ENCODE measurements at places on chromosomes 5 and 9.

- DNase-seq, result no peak
These were observed 27.6 kb upstream of the GLRA1 start for GRCh38 chr5:151952238-151952637.

DNA sequence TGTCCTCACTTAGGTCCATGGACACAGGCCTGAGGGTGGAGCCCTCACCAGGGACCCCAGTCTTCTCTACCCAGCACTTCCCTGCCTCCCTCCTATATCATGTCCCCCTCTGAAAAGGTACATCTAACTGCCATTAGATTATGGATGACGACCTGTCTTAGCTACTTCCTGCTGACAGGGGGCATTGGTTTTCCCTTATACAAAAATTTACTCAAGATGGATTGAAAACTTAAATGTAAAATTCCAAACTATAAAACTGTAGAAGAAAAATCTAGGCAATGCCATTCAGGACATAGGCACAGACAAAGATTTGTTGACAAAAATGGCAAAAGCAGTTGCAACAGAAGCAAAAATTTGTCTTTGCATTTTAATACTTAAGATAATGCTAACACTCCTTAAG, 623.2 kb upstream of the FAM174A start:
- DNase-seq, result no peak

DNA sequence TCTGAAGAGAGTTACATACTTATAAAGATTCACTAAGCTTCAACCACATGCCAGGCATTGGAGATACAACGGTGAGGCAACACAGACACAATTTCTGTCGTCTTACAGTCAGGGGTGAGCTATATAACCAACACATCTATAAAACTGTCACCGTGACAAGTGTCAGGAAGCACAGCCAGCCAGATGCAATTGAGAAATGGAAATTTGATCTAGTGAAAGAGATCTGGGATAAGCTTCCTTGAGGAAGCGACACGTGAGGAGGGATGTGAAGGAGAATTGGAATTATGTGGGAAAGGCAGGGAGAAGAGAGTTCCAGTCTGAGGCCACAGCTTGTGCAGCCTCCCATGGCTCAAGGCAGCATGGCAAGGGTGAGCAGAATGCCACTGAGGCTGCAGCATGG, 50.9 kb upstream of the ZNF354B start:
- no peak for DNase-seq

DNA sequence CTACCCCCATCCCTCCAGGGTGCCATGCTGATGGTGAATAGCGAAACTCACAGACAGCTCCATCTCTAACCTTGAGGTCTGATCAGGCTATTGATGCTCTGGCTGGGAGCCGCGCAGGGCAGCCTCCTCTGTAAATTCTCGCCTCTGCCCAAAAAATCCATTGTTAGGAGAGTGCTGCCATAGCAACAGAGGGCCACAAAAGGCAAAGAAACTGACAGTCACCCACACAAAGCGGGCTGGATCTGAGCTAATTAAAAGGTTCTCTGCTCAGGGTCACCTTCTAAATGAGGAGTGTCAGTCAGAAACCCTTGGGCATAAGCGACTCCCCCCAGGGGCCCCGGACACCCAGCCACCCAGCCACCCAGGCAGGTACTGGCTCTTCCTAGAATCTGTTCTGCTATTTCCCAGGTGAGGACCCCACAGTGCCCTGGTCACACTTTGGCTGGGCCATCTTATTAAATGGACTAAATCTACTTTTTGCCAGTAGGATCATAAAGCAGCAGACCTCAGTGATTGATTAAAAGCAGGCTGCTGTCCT, 126.7 kb downstream of the MED10 start:
- no peak for DNase-seq

GRCh38 chr5:5304361-5305020, 118.0 kb upstream of the ICE1 start:
- no peak for DNase-seq

DNA sequence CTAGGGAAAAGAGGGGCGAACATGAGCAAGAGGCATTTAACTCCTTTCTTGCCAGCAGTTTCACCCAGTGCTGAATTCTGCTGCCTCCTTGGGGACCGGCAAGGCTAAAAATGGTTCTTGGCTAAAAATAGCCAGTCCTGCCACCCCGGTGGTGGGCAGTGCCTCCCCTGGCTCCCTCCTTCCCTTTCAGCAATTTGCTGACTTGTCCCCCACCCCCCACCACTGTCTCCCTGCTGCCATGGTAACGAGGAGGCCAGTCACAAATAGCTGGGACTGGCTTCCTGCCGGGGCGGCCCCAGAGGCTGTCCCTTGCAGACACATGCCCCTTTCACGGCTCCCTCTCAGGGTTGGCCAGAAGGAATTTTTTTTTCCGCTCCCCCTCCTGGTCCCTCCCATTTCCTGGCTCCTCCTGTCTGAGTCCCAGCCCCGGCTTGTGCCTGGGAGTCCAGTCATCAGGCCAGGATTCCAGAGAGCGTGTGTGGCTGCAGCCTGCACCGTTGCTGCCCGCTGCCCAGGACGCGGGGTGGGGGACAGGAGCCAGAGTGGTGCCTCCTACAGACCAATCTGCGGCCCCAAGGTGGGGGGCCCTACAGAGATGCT, 130.3 kb downstream of the RGS3 start:
- no peak for DNase-seq

- no peak for DNase-seq
These were observed 5.4 kb downstream of the MRPL36 start for GRCh38 chr5:1793966-1794900.

GRCh38 chr9:21121079-21121478, 20.6 kb downstream of the IFNW1 start:
- DNase-seq, result no peak

GRCh38 chr5:145111420-145111819, 723.7 kb downstream of the PRELID2 start:
- no peak for DNase-seq

- DNase-seq, result no peak
These were observed 179.9 kb upstream of the KLF4 start for GRCh38 chr9:107669422-107669821.

DNA sequence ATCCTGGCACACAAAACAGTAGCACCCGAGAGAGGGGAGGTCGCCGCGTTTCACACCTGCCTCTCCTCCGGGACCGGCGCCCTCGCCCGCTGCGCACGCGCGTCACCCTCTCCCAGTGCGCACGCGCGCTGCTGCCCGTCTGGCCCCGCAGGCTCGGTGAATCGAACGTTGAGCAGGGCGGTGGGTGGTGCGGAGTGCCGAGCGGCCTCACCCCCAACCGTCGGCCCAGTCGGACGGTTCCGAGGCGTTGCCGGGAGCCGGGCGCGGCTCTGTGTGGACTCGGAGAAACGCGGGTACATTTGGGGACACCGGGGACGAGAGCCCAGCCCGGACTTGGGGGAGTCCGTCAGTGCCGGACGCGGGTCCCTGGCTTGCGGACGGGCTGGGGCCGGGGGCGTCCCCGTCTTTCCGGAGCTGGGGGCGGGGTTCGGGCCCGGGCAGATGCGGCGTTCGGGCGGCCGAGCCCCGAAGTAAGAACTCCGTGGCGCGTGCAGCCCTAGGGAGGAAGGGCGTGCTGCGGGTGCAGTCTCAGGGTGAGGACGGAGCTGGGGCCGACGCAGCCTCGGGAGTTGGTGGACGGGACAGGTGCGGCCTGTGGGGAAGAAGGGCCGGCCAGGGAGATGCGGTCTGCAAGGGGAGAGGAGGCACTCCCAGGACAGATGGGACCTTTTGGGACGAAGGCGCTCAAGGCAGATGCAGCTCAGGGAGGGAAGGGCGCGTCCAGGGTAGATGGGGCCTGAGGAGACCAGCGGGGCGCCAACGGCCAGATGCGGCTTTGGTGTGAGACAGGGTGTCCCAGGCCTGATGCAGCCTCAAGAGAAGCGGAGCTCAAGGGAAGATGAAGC, at the start of gene POMT1:
TSS of gene POMT1 (plus strand) at position 138 of the 845 bp plus-strand sequence. CDS start 1,301 bp downstream, outside the sequence.
- DNase-seq, result peak; percentile 78

DNA sequence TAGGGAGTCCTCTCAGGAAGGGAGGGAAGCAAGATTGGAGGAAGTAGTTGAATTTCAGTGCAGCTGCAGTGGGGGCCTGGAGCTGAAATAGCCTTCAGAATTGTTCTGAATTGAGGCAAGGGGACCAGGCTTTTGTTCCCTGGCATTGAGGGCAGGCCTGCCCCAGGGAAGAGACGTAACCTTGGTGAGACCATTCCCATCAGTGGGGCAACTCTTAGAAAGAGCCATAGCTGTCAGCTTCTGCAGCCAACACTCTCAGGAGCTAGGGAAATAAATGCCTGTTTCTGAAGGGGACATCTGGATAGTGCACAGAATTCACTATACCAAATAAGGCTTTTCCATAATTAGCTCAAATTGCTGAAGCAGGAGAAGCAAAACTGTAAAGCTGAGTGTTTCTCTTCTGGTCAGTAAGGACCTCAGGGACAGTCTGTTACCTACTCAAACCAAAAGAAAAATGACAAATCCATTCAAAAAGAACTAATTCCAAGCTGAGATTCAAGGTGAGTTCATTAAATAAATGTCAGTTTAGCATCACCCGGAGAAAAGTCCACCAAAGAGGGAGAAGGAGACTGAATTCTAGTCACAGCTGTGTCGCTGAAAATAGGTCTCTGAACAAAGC, 44.0 kb downstream of the LYRM7 start:
- DNase-seq, result no peak

DNA sequence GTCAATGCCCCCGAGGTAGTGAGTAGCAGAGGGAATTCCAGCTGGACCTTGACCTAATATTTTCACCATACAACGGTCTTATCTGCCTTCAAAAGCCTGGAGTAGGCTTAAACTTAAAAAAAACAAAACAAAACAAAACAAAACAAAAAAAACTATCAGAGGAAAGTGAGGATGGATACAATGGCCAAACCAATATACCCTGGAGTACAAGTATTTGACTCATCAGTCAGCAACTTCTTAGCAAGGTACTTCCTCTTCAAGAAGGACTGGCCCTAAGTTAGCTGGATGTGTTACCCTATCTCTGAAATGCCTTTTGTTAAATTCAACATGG, 160.6 kb upstream of the GNA14 start:
- DNase-seq, result no peak

GRCh38 chr9:82192211-82192610, 203.6 kb downstream of the SPATA31D1 start:
- DNase-seq, result no peak

DNA sequence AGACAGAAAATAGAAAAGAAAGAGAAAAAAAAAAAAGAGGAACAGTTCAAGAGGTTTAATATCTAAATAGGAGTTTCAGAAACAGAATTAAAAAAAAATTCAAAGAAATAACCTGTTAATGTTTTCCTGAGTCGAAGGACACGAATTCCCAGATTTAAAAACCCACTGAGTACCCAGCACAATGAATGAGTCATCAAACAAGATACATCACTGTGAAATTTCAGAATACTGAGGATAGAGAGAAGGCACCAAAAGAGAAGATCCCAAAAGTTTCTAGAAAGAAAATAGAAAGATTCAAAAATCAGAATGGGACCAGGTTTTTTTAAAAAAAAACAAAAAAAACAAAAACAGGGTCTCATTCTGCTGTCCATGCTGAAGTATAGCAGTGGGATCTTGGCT, 8.8 kb downstream of the CDO1 start:
- no peak for DNase-seq

DNA sequence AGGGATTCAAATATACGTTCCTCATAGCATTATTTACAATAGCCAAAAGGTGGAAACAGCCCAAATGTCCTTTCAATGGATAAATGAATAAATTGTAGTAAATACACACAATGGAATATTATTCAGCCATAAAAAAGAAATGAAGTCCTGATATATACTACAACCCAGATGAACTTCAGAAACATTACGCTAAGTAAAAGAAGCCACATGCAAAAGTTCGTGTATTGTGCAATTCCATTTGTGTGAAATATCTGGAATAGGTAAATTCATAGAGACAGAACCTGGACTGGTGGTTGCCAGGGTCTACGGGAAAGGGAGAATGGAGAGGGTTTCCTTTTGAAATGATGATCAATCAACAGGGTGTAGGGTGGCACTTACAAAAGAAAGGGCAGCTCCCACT, 12.5 kb upstream of the ARSI start:
- DNase-seq, result no peak

GRCh38 chr5:179927824-179928223, 20.1 kb upstream of the TBC1D9B start:
- no peak for DNase-seq

- DNase-seq, result no peak
These were observed 340.9 kb downstream of the RASEF start for GRCh38 chr9:82722051-82722450.

DNA sequence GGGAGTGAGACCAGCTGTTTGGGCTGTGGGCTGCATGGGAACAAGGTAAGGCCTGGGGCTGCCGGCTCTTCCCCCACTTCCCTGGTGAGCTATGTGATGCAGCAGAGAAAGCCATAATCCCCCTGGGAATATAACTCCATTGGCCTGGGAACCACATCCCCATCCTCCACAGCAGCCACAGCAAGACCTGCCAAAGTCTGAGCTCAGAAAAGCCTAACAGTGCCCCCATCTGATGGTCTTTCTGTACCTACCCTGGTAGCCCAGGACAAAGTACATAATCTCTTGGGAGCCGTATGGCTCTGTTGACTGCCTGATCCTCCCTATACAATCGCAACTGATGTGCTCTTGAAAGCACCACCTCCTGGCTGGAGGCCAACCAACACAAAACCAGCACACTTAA, 432.6 kb downstream of the CDH18 start:
- no peak for DNase-seq

- no peak for DNase-seq
These were observed 37.7 kb upstream of the NSMF start for GRCh38 chr9:137496601-137497375.

GRCh38 chr5:103942587-103943186, 380.1 kb upstream of the NUDT12 start:
- DNase-seq, result no peak

DNA sequence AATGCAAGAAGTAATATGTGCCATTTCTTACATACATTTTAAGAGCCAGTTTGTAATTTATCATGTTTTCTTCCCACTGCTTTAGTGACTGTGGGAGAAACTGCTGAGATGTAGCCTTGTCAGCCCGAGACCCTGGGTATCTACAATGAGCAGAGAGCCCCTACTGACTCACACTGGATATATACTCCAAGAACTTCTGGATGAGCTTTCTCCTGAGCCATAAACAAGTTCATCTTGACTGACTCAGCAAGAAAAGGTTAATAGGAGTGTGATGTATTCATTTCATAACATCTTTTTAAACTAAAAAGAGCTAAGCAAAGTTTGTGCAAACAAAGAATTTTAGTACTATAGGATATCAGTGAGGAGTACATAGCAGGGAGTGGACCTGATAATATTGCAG, 182.5 kb downstream of the EDIL3 start:
- no peak for DNase-seq

DNA sequence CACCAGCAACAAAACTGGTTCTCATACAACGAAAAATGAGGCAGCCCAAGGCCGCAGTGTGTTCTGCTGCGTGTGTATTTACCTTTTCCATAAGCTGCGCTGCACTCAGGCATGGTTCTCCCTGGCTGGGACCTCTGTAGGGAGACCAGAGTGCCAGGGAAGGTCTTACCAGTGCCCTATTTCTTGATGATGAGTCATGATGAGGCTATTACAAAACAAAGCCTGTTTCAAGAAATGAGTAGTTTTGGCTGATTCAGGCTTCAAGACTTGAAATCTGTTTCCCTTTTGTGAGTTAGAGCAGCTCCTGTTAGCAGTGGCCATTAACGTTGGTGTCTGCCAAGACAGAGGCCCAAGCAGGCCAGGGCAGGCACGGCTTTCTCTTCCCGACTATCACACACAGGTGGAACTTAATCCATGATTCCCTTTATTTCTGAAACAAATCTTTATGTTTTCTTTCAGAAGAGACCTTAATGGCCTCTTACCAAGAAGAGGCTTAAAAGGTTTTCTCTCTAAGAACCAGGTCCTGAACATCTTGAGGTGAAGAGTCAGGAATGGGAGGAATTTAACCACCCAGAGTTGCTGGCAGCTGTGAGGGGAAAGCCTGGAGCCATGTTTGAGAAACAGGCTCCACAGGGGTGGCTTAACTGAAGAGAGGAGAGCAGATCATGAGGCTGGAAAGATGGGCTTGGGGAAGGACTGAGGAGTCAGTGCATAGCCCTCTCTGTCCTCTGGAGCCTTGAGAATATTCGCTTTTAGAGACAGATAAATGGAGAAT, 41.4 kb upstream of the TIFAB start:
- no peak for DNase-seq

All from stimulated activated CD4-positive, alpha-beta T cell treated with anti-CD3 and anti-CD28 coated beads, TNF-alpha, amount 100 ng/mL, for 1 hour (primary cell).